Ascending aorta (tissue), 2 donors: ENCODE measurements at places on chromosomes 7 and 10.

DNA sequence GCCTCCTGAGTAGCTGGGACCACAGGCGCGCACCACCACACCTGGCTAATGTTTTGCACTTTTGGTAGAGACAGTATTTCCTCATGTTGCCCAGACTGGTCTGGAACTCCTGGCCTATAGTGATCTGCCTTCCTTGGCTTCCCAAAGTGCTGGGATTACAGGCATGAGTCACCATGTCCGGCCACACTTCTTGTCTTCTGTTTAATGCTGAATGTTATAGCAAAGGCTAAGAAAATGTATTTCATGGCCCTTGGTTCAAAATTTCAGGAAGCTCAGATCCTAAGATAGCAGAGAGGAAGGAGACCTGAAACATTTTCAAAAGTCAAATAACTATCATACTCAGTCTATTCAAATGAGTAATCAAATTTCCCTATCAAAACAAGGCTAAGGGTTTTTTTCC lies 229.6 kb downstream of the BAMBI start:
- DNase-seq = no peak

GRCh38 chr7:129767120-129768015 lies 155.8 kb downstream of the NRF1 start:
- DNase-seq = no peak

- no peak for DNase-seq
Observed at GRCh38 chr7:84297616-84298015, 103.0 kb upstream of the SEMA3A start.

DNA sequence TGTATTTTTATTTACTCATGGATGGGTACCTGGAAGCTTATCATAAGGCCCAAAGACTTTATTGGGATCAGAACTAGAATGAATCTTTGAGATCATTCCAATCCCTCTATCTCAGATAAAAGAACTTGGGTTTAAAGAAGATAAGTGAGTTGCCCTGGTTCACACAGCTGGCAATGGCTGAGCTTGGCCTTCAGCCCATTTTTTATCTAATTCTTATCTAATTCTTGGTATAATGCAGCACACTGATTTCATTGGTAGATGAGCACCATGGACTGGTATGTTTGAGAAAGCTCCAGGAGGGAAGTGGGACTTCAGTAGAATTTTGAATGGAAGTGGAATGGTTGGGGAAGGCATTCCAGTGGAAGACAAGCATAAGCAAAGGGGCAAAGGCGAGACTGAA lies 558.9 kb downstream of the REEP3 start:
- no peak for DNase-seq

GRCh38 chr7:129989466-129989865 lies 36.7 kb upstream of the UBE2H start:
- no peak for DNase-seq

DNA sequence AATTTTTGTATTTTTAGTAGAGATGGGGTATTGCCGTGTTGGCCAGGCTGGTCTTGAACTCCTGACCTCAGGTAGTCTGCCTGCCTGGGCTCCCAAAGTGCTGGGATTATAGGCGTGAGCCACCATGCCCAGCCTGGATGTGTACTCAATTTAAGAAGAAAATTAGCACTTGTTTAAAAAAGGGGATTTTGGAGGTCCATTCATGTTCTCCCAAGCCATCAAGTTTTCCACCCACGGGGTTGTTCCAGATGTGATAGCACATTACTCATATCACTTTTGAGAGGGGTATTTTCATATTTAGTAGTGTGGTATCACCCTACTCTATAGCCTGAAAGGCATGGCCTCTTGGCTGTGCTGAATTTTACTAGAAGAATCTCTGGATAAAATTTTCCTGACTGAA lies 10.5 kb upstream of the SLC26A3 start:
- no peak for DNase-seq

DNA sequence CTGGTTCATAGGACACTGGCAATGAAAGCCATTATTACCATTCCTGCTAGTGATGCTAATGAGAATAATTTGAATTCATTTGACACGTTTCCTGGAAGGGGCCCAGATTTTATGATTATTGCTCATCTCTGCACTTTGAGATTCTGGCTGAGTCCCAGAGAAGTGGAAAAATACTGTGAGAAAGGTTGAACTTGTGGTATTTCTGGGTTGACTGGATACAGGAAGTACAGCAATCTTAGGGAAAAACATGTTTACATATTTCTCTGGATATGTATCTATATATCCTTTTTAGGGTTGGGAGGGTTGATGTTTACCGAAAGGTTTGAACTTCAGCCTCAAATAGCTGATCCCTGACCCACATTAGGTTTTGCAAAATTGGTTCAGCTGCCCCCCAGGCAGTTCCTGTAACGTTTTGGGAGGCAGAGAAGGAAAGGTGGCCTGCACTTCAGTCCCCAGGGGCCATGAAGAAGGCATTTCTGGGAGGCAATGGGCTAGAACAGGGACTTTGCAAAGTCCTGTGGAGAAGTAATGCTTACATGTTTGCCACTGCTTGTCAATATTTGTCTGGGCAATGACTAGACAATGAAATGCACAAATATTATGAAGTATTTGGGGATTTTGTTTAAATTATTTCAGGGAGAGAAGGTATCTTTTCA lies 253.7 kb upstream of the PITRM1 start:
- DNase-seq = no peak

DNA sequence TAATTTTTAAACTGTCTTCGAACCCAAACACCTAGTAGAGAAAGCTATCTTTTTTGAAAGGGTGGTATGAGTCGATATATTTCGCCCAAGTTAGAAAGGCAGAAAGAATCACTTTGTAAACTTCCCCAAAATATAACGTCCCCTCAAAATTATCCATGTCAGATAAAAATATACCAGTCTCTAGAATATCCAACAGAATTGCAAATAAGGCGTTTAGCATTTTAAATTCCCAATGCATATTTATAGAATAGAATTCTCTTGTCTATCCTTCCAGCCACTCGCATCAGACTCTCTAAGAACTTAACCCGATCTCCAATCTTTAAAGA lies 2.1 kb downstream of the CTBP2 start:
- DNase-seq = no peak

- no peak for DNase-seq
Observed at GRCh38 chr10:48444266-48444665, 137.8 kb downstream of the MAPK8 start.

DNA sequence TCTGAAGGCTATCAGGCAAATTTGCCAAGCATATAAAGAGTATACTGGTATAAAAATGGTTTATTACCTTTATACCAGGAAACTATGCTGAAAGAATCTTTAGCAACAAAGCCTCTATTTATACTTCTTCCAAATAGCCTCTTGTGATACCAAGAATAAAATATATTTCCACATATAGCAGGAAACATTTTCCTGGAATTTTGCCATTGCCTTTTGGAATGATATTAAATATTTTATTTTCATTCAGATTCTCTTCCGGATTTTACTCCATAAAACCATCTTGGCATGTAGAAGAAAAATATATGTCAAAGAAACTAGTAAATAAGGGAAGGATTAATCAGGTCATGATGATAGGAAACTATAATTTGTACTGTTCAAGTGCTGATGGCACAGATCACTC lies 17.7 kb downstream of the SOSTDC1 start:
- no peak for DNase-seq

- no peak for DNase-seq
Observed at GRCh38 chr10:52741851-52742250, 30.7 kb downstream of the MBL2 start.

DNA sequence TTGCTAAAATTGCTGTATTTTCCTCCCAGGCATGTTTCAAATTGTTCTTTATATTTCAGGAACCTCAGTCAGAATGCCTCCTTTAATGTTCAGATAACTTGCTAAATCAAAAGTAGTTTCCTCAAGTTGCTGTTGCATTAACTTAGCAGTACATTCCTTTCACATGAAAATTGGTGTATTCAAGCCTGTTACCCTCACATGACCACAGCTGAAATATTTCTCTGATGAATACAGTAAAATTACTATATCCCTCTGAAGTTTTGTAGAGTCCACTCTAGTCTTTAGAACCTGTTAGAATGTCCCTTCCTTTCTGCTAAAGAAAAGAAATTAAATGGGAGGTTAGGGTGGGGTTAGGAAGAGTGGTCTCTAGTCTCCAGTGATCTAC lies 24.5 kb upstream of the C1GALT1 start:
- no peak for DNase-seq

- DNase-seq = no peak
Observed at GRCh38 chr10:26474026-26474425, 35.9 kb downstream of the APBB1IP start.

GRCh38 chr10:73655257-73655989 lies 406 bp downstream of the SYNPO2L start:
- no peak for DNase-seq

DNA sequence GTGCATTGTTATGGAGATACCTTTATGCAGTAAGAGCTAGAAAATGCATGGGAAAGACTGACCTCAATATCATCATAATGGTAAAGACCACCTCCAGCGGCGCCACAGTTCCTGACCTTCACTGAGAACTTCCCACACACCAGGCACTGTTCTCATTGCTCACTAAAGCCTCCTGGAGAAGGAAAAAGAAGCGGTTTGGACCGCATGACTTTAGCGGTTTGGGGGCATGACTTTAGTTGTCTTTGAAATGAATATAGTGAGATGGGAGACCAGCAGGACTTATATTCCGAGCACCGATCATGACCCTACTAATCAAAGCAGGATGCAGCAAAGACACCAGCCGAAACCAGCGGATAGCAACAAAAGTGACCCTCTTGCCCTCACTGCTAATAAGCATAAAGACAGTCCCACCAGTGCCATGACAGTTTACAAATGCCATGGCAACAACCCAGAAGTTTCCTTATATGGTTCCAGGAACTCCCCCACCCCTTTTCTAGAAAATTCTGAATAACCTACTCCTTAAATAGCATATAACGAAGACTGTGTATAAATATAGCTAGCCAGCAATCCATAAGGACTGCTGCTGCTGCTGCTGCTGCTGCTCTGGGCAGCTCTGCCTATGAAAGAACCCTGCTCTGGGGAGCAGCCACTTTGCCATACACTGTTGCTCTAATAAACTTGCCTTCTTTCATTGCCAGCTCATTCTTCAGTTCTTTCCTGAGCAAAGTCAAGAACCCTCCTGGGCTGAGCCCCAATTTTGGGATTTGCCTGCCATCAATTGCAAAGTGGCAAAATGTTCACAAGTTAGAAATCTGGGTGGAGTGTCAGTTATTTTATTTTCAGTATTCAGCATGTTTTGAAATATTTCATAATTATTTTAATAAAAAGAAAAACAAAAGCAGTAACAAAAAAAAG lies 694.1 kb downstream of the SUGCT start:
- DNase-seq = no peak

- DNase-seq = no peak
Observed at GRCh38 chr10:30991647-30992011, 40.0 kb downstream of the ZNF438 start.

GRCh38 chr10:102564209-102564834 lies 60.5 kb downstream of the SUFU start:
- no peak for DNase-seq

DNA sequence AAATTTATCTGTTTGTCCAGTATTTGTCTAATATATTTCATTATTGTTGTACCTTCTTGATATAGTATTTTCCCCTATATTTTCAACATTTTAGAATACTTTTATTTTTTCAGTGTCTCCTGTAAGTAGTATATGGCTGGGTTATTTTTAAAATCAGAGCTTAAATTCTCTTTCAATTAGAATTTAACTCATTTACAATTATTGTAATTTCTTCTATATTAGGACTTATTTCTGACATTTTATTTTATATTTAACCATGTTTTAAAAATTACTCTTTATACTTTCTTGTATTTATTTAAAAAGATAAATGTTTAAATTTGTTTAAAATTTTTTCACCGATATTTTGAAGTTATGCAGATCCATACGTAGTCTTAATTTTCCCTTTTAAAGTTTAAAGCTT lies 220.0 kb upstream of the NPVF start:
- DNase-seq = no peak

GRCh38 chr10:32937911-32938424 lies 20.1 kb downstream of the ITGB1 start:
- DNase-seq = no peak

DNA sequence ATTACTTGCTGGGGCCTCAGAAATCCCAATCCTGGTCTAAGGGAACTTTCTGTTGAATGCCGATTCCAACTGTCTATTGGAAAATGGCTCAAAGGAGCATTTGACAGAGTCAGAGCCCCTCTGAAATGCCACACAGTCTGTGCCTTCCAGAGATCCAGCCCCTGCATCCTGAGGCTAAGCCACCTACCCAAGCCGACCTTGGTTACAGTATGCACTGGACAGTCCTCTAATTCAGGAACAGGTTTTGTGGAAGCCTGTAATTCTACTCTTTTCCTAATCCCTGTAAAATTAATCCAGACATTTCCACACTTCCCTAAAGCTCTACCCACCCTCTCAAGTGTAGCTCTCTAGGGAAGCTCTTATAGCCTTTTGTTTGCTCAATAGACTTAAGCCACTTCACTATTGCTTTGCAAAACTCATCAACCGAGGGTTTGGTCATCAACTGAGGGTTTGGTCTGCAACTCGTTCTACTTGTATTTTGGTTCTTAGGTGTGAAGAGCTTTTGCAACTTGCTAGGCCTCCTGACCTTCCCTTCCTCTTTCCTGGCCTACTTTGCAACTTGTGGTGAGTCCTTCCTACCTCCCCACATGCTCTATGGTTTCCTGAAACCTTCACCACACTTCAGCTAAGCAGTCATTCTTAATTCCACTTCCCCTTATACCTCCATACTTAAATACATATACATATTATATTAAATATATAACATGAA lies 364.8 kb downstream of the SFMBT2 start:
- DNase-seq = no peak

GRCh38 chr7:81339946-81340345 lies 421.1 kb upstream of the SEMA3C start:
- no peak for DNase-seq

DNA sequence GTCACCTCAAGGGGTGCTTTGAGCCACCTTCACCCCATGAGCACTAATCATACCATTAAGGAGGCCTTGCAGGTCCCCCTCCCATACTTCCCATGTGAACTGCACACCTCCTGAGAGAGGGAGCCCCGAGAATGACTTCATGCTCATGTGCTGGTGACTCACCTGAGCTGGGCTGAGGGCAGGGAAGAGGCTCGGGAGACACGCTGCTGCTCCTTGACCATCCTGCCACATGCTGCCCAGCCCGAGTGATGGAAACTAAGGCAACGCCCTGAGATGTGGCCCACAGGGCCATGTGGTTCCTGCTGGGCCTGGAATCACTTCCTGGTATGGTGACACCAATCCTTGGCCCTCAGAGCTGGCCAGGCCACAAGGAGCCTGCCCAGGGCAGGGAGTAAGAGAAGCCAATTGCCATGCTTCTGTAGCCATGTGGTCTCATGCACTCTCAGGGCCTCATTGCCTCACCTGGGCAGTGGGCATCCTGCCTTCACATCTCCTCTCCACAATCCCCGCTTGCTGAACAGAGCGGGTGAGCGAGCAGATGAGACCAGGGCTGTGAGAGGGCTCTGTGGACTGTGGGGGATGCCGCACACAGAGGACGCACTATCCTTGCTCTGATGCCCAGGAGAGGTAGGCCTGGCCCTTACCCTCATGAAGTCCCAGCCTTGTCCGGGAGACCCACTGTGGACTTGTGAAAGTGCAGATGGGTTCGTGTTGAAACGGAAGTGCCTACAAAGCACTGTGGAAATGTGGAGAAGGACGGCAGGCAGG lies 18.3 kb upstream of the PPIF start:
- DNase-seq = no peak
